ENCODE measurements at places on chromosomes 1 and 21. TPM values are rescaled to one million over a fixed set of nuclear protein-coding genes. Genes with fewer than 3 reads are reported as not detected.

TCHH gene
- total RNA-seq: not detected

- no peak for DNase-seq
Observed at GRCh38 chr1:155295183-155295941, 5.9 kb downstream of the PKLR start.

CD101 gene
- 1.1 TPM for total RNA-seq

FCRLA gene
- total RNA-seq: 0.75 TPM

DNA sequence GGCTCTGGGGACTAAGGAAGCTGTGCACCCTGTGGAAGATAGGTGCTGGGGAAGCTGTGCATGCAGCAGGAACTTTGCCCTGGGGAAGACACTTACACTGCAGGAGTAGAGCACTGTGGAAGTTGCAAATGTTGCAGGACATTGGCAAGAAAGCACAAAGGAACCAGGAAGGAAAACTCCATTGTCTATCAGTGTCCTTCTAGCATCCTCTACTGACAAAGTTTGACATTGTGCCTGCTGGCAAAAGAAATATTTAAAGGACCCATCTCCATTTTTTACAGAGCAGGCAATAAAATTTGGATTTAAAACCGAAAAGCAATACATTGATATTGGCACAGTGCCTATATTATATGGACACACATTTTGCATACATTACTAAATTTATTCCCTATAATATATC, 394.1 kb downstream of the PBX1 start:
- DNase-seq: no peak

DNA sequence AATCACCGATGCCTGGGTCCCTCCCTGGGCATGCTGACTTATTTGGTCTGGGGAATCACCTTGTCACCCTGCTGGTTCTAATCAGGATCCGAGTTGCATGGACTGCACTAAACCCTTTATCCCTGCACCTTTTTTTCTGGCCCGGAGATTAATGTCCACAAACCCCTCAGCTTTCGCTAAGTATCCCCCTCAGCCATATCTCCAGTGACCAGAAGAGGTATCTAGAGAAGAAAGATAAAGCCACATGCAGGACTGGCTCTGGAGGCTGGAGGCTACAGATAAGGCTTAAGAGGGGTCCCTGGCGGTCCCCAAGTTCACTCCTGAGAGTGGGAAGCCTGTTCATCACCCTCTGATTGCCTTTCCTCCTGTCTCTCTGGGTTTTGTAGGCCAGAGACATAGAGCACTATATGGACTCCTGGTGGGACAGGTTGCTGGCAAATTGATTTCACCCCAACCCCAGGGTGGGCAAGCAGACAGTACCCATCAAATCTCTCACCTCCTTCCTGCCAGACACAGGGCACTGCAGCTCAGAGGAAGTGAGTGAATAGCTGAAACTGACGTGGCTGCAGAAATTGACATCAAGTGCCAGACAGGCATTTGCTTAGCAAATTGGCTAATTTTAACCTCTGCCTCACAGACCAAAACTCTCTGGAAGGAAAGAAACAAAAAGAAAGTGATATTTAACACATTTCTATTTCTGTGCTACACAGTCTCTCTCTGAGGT, 38.8 kb downstream of the HMGB4 start:
- DNase-seq: no peak

BATF3 gene
- 3.5 TPM for total RNA-seq

IGSF8 gene
- total RNA-seq: 22.4 TPM

DNA sequence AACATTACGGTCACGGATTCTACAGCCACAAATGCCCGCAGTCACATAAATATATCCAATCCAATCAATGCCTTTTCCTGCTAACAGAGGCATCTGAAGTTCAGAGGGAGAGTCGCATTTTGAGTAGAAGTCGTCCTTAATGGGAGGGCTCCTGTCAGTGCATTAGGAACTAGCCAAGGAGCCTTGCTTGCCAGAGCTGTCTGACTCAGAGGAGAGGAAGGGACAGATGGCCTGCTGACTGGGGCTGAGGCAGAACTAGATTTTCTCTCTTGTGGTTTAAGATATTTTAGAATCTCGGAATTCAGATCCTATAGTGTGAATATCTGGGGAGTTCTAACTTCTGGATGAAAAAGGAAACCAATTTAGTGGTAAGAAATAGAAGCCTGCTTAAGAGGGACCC, 10.6 kb downstream of the XKR8 start:
- DNase-seq: no peak

- DNase-seq: no peak
Observed at GRCh38 chr1:115175596-115175995, 86.3 kb upstream of the TSPAN2 start.

DNA sequence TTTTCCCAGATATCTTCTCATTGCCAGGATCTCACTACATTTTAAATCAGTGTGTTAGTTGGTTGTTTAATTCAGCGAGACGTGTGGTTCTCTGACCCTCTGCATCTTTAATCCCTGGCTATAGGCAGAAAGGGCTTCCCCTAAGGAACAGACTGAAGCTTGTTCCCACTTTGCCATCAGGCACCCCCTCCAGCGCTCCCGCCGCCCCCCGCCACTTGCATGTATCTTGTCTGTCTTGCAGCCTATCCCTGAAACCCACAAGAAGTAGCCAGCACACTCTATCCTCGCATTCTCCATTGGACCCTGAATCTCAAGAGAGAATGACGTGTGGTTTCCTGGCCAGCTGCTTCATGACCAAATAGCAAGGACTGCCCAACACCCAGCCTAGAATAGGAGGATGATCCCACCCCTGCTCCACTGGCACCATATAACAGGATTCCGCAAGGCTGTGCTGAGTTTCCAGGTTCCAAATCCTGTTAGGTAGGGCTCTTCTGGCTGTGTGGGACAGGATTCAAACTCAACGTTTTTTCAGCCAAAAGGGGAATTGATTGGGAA, 7.8 kb downstream of the CLDN19 start:
- no peak for DNase-seq

USH2A gene
- total RNA-seq: 0.23 TPM

SRM gene
- 72.6 TPM for total RNA-seq

DNA sequence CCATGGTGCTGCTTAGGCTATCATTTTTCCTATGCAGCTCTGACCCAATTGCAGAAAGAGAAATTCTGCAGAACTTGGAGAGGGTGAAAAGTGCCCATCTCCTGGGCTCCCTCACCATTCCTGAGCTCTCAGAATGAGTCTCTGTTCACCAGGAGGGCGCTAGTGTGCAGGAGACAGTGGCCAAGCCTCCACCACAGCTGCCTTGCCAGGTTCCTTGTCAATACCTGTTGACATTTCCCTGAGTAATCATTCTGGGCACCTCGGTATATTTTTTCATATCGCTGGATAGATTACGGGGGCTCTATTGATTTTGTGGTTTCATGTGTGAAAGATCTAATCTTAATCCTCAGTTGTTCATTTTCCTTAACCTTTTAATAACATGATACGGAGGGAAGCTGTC, 13.0 kb upstream of the C8B start:
- peak; percentile 4 for DNase-seq

- DNase-seq: no peak
Observed at GRCh38 chr1:7898962-7899361, 41.7 kb downstream of the TNFRSF9 start.

All from ureter (tissue), 1 donor.